A549 treated with ZK216348 at 1 μM for 4 hours (cell line): ENCODE measurements at places on chromosomes 1 and 21. TPM values are rescaled to one million over a fixed set of nuclear protein-coding genes. Genes with fewer than 3 reads are reported as not detected.

The KRTAP19-1 gene
- total RNA-seq, result not detected in 5 replicates

The FOXO6 gene
- 0.48 to 1.1 TPM (median 1.0 TPM) in 5 replicates for total RNA-seq

The MACO1 gene
- 8.4 to 12.9 TPM (median 9.5 TPM) in 5 replicates for total RNA-seq

The IBA57 gene
- total RNA-seq, result 1.5 to 5.1 TPM (median 4.9 TPM) in 5 replicates

The CLCA1 gene
- not detected in 5 replicates for total RNA-seq

The FCRL2 gene
- total RNA-seq, result not detected in 5 replicates

The PLA2G5 gene
- total RNA-seq, result not detected in 5 replicates

The CFHR2 gene
- total RNA-seq, result not detected in 5 replicates

The FBXO2 gene
- total RNA-seq, result 6.1 to 12.5 TPM (median 9.1 TPM) in 5 replicates

The NBPF4 gene
- 0.08 to 0.14 TPM (median 0.13 TPM) in 4 of 5 replicates, not detected in the other for total RNA-seq

The DPT gene
- not detected in 5 replicates for total RNA-seq

The MYOG gene
- not detected in 5 replicates for total RNA-seq

The MMP23B gene
- 0.39 to 1.5 TPM (median 0.92 TPM) in 4 of 5 replicates, not detected in the other for total RNA-seq

The STIL gene
- total RNA-seq, result 9.3 to 10.9 TPM (median 10.3 TPM) in 5 replicates

The SPRR5 gene
- not detected in 5 replicates for total RNA-seq

The LCE3E gene
- total RNA-seq, result 0.27 to 0.31 TPM in 2 of 5 replicates, not detected in the others

The C1QTNF12 gene
- 1.2 to 2.6 TPM (median 2.0 TPM) in 4 of 5 replicates, not detected in the other for total RNA-seq

The GBP5 gene
- 0.18 TPM in 1 of 5 replicates, not detected in the others for total RNA-seq

The TSNAX gene
- 27.3 to 41.9 TPM (median 36.9 TPM) in 5 replicates for total RNA-seq

The SSX2IP gene
- total RNA-seq, result 8.0 to 16.1 TPM (median 13.6 TPM) in 5 replicates

The C1orf116 gene
- total RNA-seq, result 3.6 to 7.4 TPM (median 5.8 TPM) in 5 replicates

The F5 gene
- total RNA-seq, result 0.05 to 0.23 TPM (median 0.09 TPM) in 5 replicates
